NCI-H774 (cell line): ENCODE measurements at places on chromosomes 4 and X.

DNA sequence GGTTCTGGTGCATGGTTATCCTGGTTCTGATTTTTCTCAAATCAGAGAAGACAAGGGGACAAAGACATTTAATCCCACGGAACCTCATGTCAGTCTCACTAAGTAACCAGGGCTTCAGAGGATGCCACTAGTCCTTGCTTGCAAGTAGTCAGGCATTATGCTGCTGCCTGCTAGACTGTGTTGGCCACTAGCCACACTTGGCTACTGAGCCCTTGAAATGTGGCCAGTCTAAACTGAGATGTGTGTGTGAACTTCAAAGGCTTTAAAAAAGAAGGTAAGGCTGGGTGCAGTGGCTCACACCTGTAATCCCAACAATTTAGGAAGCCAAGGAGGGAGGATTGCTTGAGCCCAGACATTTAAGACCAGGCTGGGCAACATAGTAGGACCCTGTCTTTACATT is 48.6 kb upstream of the IGFBP7 start:
- DNase-seq, result no peak

GRCh38 chr4:142845293-142846107 is 601 bp downstream of the INPP4B start:
- DNase-seq, result no peak

- DNase-seq, result no peak
Observed at GRCh38 chr4:184816962-184817361, 8.8 kb downstream of the ACSL1 start.

GRCh38 chr4:137267024-137267423 is 265.3 kb downstream of the PCDH18 start:
- no peak for DNase-seq

- no peak for DNase-seq
Observed at GRCh38 chr4:102757681-102758080, 3.1 kb downstream of the MANBA start.

- no peak for DNase-seq
Observed at GRCh38 chr4:127364397-127364796, 268.4 kb upstream of the INTU start.

DNA sequence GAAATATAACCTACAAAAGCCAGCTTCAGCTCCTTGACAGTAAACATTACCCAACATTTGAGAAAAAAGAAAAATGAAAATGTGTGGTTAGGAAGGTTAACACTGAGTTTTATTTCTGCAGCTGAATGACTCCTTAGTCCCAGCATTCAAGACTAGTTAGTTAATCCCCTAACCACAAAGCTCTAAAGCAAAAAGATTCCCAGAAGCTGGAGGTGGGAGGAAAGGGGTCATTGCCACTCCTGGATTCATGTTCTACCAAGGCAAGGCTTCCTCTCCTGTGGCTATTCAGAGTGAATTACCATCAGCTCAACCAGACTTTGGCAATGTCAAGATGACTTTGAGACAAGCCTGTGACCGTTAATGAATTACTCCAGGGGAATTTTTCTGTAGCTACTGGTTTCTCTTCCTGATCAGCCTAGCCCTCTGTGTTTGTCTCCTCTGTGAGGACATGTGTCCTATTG is 63.6 kb downstream of the HADH start:
- DNase-seq, result no peak
